Adrenal gland (tissue), 19 donors: ENCODE measurements at places on chromosomes 7 and 10.

DNA sequence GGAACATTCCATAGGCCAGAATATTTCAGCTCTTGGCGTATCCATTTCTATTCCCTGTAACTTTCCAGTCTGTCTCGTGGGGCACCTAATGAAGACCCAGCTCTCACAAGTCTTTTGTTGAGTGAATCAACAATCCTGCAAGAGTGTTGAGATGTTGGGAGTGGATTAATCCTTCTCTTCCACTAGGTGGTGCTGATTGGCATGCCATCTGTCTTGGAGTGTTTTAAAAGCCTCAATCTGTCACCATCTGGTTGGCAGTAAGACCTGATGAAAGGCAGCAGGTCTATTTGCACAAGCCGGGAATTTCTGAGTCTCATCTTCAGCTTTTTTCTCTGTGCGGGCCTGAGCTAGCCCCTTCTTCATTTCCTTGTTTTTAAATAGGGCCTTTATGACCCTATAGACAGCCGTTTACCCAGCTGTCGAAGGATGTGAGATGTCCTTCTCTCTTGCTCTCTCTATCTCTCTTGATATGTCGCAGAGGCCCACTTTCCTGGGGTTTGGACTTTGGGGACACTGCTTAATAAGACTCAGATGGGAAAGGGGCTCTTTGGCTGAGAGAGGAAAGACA is 180.5 kb downstream of the ZNF365 start:
- no peak for DNase-seq

DNA sequence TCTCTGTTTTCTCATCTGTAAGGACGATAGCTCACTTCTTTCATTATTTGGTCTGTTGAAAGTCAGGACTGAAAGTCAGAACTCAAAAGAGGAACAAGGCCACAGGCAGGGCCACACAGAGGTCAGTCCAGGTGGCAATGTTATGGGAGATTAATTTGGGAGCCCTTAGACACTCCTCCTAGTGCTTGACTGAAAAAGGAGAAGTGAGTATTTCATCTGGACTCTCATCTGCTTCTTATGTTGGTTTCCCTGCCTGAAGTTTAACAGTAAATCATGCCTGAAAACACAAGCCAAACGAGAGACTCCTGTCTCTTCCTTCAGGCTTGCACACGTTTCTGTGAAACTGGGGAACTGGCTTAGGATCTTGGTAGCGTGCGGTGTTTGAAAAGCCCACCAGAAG is 248.5 kb downstream of the BUB3 start:
- DNase-seq: no peak

GRCh38 chr7:150341263-150342120 is at the start of gene RARRES2:
Gene RARRES2 (minus strand): TSS chr7:150341629. CDS start chr7:150340609, 1,020 bp downstream.
- peak; percentile 87 for DNase-seq

DNA sequence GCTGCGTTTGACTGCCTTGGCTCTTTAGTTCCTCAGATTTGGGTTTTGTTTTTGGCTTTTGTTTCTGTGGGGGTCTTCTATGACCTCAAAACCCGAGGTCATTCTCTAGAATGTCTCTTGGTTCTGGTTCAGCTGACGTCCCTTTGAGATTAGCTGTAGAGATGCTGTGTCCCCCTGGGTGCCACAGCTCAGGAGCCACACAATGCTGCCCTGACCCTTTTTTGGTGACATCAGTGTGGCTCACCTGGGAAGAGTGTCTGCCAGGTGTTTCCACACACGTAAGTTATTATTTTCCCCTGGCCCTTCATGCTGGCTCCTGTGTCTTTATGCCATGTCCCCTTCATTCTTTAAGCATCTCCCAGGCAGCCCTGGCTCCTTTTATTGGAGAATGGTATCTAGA is 89.8 kb upstream of the DDC start:
- DNase-seq: no peak

- no peak for DNase-seq
Measured at GRCh38 chr7:118902600-118902999, 678.1 kb downstream of the ANKRD7 start.

- no peak for DNase-seq
Measured at GRCh38 chr10:30448092-30448491, 14.1 kb downstream of the MAP3K8 start.

GRCh38 chr10:75203724-75204123 is 6.9 kb upstream of the VDAC2 start:
- DNase-seq: peak; percentile 81

GRCh38 chr10:42936580-42936979 is 140.3 kb upstream of the RET start:
- DNase-seq: no peak

DNA sequence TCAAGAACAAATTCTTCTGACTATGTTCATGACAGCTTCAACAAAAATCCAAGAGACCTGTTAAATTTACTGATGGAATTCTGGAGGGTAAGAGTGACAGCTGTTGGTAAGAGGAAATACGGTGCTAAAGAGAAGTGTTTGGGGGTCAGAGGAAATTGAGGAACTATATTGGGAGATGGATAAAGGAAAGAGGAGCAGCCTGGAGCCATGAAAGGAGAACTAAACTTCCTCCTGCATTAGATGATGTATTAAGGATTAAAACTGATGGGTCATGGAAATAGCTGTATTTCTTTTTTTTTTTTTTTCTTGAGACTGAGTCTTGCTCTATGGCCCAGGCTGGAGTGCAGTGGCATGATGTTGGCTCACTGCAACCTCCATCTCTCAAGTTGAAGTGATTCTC is 95.3 kb downstream of the HERPUD2 start:
- no peak for DNase-seq
